ENCODE measurements at places on chromosomes 12 and 14.

GRCh38 chr12:94990222-94990621 is 13.3 kb downstream of the NDUFA12 start:
- no peak for DNase-seq

- no peak for DNase-seq
These were observed 16.1 kb downstream of the ISCA2 start for GRCh38 chr14:74509587-74510222.

DNA sequence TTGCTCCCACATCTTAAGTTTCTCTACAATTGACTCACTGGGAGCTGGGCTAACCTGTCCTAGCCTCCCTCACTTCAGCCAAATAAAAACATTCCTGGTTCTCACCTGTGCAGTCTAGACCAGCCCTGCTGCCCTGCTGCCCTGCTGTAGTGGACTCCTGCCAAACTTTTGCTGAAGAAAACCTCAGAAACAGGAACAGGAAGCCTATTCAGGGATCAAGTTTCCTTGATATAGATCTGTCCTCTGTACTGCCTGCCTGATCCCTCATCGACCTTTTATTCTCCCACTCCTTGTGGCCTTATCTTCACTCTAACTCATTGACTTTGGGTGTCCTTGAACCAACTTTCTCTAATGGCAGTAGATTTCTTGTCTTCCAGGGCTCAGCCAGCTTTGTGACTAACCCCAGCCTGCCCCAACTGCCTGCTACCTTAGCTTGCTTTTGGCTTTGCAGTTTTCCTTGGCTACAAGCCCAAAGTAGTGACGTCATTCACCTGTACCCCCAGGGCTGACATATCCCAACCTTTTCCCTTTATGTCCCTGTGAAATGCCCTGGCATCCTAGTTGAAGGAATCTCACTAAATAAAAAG is 234.8 kb downstream of the DUSP6 start:
- peak; percentile 3 for DNase-seq

DNA sequence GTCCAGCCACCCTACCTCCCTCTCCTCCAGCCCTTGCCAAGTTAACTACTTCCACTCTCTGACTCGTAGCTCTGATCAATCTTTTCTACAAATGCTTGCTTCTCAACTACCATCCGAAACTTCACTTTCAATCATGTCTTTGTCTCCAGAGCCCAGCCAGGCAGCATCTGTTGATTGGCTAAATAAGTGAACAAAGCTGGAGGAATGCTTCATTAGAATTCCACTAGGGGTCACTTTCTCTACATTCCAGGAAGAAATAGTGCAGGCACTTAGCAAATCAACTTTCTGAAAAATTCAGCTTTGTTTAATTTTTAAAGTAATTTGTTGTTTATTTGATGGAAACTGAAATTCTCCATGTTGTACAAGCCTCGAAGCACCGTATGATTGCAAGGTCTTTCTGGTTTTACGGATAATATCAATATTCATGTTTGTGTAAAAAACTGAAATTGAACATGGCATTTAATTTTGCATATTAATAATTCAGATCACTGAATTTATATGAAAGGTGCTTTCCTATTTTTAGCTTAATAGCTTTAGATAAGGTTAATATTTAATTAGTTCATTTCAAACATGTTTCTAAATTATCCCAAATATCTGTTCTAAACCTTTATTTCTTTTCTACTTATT is 32.4 kb upstream of the HELB start:
- DNase-seq, result peak; percentile 46

- DNase-seq, result peak; percentile 76
These were observed 863 bp downstream of the DENND5B start for GRCh38 chr12:31589904-31590641.

GRCh38 chr12:124508381-124509079 is 58.9 kb downstream of the NCOR2 start:
- peak; percentile 55 for DNase-seq

GRCh38 chr12:17016116-17016864 is 410.3 kb upstream of the LMO3 start:
- DNase-seq, result no peak

DNA sequence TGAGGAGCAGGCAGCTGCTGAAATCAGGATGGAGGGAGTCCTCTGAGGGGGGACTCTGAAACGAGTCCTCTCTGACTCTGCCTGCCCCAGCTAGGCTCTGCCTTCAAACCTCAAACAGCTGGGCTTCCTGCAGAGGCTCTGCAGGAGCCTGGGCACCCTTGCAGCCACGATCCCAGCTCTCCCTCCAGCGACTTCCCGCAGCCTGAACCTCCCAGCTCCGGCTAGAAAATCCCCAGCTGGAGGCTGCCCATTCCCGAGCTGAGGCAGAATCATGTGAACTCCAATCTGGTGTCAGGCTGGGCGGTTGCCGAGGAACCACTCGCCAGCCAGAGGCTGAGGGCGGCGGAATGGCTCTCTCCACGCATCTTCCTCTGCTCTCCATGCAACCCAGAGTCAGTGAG is at the start of gene GPR68:
Gene GPR68 (minus strand): TSS at position 204 of the 401 bp plus-strand sequence. CDS start 9,654 bp downstream, outside the sequence.
- DNase-seq, result peak; percentile 28

- DNase-seq, result no peak
These were observed 18.1 kb downstream of the GMFB start for GRCh38 chr14:54470701-54471100.

DNA sequence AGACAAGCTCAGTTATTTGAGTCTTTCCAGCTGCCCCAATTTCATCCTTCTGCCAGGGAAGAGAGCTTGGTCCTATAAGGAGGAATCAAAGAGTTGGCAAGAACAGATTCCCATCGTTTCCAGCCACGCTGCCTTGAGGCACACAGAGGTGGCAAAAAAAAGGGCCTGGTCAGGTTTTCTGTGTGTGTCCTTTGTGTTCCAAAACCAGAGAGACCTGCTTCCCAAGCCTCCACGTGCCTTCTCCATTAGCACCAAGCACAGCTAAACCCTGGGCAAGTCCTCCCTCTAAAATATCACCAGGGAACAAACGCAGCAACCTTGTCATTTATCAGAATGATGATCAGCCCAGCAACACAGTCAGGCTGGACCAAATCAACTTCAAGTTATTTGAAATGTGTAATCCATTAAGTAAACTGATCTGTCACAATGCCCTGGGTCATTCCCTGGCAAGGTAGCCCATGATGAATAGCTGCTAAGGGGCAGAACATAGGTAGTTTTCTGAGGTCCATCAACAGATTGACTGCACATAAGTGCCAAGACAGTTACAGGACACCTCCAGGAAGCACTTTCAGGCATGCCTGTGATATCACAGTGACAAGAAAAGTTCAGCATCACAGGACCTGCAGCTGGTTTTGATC is 28.6 kb upstream of the C12orf42 start:
- DNase-seq, result no peak
